ENCODE measurements at places on chromosomes 4 and X.
A peak's percentile ranks its signal among the peaks of the same experiment; 100 is the strongest.

GRCh38 chr4:28277931-28278330 is 1417.3 kb downstream of the STIM2 start:
- no peak for DNase-seq

- DNase-seq = no peak
Observed at GRCh38 chr4:116913451-116913850, 171.9 kb downstream of the TRAM1L1 start.

DNA sequence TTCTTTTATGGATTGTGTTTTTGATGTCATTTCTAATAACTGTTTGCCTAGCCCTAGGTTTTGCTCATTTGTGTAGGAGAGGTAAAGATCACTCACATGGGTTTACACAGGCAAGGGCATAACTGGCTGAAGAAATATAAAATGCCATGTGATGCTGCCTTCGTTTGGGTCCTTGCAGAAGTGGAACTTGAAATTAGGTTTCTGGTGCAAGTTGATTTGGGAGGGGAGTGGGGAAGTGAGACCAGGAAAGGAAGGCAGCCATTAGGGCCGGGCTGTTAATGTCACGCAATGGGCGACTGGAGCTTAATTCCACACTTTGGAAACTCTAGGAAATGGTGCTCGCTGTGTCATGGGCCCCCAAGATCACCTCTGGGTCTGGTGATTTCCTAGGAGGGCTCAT is 14.5 kb downstream of the CLCN4 start:
- DNase-seq = no peak

- DNase-seq = no peak
Observed at GRCh38 chrX:5242091-5242790, 986.4 kb downstream of the NLGN4X start.

GRCh38 chr4:112102875-112103370 is 42.3 kb upstream of the FAM241A start:
- no peak for DNase-seq

GRCh38 chr4:126604268-126604867 is 1028.4 kb upstream of the INTU start:
- DNase-seq = peak; percentile 4

GRCh38 chr4:12393631-12394262 is 965.1 kb upstream of the HS3ST1 start:
- DNase-seq = no peak

DNA sequence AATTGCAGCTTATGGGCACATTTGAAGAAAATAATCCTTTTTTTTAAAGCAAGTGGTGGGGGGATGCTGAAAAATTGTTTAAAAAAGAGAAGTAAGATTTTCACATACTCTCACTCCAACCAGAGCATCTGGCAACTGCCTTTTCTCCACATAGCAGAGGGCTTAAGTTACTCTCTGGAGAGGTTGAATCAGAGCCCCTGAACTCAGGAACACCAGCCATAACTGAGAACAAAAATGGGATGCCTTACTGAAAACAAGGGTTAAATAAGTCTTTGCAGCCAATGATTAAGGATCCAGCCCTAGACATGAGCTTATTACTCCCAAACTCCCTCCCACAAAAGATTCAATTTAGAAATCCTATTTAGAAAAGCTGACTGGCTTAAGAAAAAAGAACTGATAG is 27.5 kb downstream of the CASK start:
- no peak for DNase-seq

DNA sequence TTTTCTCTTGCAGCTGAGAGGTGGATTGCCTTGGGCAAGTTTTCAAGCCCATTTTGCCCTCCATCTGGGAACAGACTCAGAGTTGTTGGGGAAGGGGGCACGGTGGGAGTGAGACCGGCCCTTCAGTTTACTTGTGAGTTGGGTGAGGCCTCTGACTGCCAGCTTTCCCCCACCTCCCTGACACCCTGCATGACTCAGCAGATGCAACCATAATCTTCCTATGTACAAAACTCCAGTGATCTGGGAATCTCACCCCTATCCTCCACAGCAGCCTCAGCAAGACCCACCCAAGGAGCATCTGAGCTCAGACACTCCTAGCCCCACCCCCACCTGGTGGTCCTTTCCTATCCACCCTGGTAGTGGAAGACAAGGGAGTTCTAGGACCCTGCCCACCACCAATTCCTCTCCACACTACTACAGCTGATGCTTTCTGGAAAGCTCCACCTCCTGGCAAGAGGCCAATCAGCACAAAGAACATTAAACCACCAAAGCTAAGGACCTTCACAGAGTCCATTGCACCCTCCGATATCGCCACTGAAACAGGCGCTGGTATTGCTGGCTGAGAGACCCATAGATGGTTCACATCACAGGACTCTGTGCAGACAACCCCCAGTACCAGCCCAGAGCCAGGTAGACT is 99.4 kb upstream of the STK26 start:
- DNase-seq = no peak

DNA sequence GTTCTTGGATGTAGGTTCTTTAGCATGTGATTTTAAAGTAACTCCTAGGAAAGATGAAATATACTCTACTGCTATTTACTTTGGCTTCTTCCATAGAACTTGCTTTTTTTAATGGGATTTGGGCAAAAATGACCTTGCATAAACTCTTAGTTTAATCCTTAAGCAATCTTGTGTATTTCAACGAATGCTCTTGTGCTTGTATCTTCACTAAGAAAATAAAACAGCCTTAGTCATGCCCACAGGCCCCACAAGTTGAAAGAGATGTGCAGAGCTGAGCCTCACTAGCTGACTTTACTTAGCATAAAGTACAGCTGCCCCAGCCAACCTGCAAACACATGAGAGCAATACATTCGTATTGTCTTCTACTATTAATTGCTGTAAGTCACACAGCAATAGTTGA is 1609.2 kb downstream of the STIM2 start:
- no peak for DNase-seq

- DNase-seq = no peak
Observed at GRCh38 chr4:152374606-152375285, 161.1 kb downstream of the FBXW7 start.

DNA sequence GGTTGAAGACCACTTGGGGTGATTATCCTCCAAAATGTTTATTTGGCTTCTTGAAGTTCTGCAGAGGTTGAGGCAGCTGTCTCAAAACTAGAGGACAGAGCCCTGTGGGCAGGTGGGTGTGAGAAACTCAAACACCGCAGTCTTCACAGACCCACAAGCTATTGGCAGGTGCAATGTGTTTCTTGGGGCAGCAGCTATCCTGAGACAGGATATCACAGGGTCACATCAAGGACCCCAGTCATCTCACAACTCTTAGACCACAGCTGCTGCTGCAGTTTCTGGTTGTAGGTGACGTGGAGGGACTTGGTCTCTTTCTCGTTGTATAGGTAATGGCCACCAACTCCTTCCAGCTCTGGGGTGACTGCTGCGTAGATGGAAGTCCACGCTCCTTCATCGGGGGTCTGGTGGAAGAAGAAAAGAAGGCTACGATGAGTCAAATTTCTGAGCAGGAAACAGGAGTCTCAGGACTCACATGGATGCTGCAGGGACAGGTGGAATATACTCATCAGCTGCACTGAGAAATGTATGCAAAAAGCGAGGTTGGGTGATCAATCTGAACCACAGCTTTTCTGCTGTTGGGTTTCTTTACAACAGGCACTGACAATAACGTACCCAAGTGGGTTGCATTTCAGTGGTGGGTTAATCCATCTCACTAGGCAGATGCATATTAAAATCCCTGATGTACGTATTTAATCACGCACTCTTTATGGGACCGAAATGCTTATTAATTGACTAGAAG is 279.8 kb downstream of the DHRSX start:
- DNase-seq = no peak

DNA sequence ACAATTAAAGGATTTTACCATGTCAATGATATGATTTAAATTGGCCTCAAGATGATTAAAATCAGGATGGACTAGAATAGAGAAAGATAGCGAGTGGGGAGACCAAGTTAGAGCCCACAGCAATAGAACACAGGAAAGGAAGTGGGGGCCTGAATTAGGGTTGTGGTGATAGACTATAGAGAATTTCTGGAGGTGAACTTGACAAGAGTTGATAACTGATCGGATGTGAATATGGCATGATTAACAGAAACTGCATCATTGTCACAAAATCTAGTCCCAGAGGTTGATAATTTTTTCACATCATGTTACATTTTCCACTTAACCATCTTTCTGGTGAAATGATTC is 26.3 kb upstream of the TRPC3 start:
- no peak for DNase-seq

All from Jurkat, Clone E6-1 (cell line).